Thoracic aorta endothelial cell (primary cell): ENCODE measurements at places on chromosomes 7 and 10. TPM values are rescaled to one million over a fixed set of nuclear protein-coding genes. Genes with fewer than 3 reads are reported as not detected.

The KLLN gene
- total RNA-seq = 0.40 and 0.65 TPM in 2 replicates

The CALHM1 gene
- not detected in 2 replicates for total RNA-seq

The TRIM50 gene
- not detected in 2 replicates for total RNA-seq

The ZNF722 gene
- total RNA-seq = not detected in 2 replicates

The ZNF438 gene
- 15.8 and 23.8 TPM in 2 replicates for total RNA-seq

The AGR3 gene
- total RNA-seq = not detected in 2 replicates

The SEMA3A gene
- total RNA-seq = 0.29 and 0.66 TPM in 2 replicates

The ITGB1 gene
- total RNA-seq = 1,415 and 2,158 TPM in 2 replicates

The PON3 gene
- total RNA-seq = 0.93 and 1.9 TPM in 2 replicates

The SORCS1 gene
- total RNA-seq = not detected in 2 replicates

The KCNMA1 gene
- 1.1 and 1.5 TPM in 2 replicates for total RNA-seq

The SLC26A3 gene
- not detected in 2 replicates for total RNA-seq

The NXPH1 gene
- not detected in 2 replicates for total RNA-seq

The CYP26A1 gene
- total RNA-seq = 0.40 and 0.72 TPM in 2 replicates

The FOXP2 gene
- 0.40 TPM in 1 of 2 replicates, not detected in the other for total RNA-seq

The FZD8 gene
- 15.3 and 22.5 TPM in 2 replicates for total RNA-seq

The SNCG gene
- 21.4 and 36.2 TPM in 2 replicates for total RNA-seq

The TEX47 gene
- total RNA-seq = not detected in 2 replicates

The GHRHR gene
- 0.14 TPM in 1 of 2 replicates, not detected in the other for total RNA-seq

The WDFY4 gene
- total RNA-seq = 4.9 and 5.5 TPM in 2 replicates

The AS3MT gene
- 1.1 and 1.8 TPM in 2 replicates for total RNA-seq

The GNG11 gene
- 123 and 273 TPM in 2 replicates for total RNA-seq

The ABCA13 gene
- under 0.01 and 0.07 TPM in 2 replicates for total RNA-seq

The UTF1 gene
- not detected in 2 replicates for total RNA-seq

The FRMPD2 gene
- total RNA-seq = 0.07 TPM in 1 of 2 replicates, not detected in the other

The PRKCQ gene
- 0.53 and 0.72 TPM in 2 replicates for total RNA-seq

The TRIL gene
- under 0.01 and 0.40 TPM in 2 replicates for total RNA-seq

The H2BK1 gene
- total RNA-seq = not detected in 2 replicates

The LRRD1 gene
- 0.07 and 0.13 TPM in 2 replicates for total RNA-seq

The MYO1G gene
- 0.07 and 0.27 TPM in 2 replicates for total RNA-seq

The MMP21 gene
- 0.13 TPM in 1 of 2 replicates, not detected in the other for total RNA-seq

The TBXAS1 gene
- 12.0 and 15.6 TPM in 2 replicates for total RNA-seq

The CUZD1 gene
- 2.1 TPM in 2 replicates for total RNA-seq

The INHBA gene
- 3.3 and 19.5 TPM in 2 replicates for total RNA-seq

The DGKI gene
- 0.29 and 0.53 TPM in 2 replicates for total RNA-seq

The NUTM2B gene
- total RNA-seq = 0.22 and 0.27 TPM in 2 replicates

The TMEM72 gene
- not detected in 2 replicates for total RNA-seq

The CACNB2 gene
- total RNA-seq = 0.07 TPM in 1 of 2 replicates, not detected in the other

The GNAT3 gene
- not detected in 2 replicates for total RNA-seq

The GRIFIN gene
- total RNA-seq = not detected in 2 replicates

The IDI2 gene
- total RNA-seq = not detected in 2 replicates

The INA gene
- total RNA-seq = 0.29 and 0.66 TPM in 2 replicates

The EFCAB10 gene
- total RNA-seq = not detected in 2 replicates

The SYT15B gene
- total RNA-seq = under 0.01 TPM in 2 replicates

The MALRD1 gene
- total RNA-seq = not detected in 2 replicates

The IKZF1 gene
- total RNA-seq = not detected in 2 replicates

The PNLIPRP1 gene
- total RNA-seq = not detected in 2 replicates

The CCL24 gene
- total RNA-seq = 0.53 TPM in 1 of 2 replicates, not detected in the other

The MACROH2A2 gene
- total RNA-seq = 0.14 and 0.66 TPM in 2 replicates

The CFAP46 gene
- 1.7 and 2.4 TPM in 2 replicates for total RNA-seq

The TWIST1 gene
- 2.0 TPM in 1 of 2 replicates, not detected in the other for total RNA-seq

The FAM25A gene
- total RNA-seq = not detected in 2 replicates

The RNLS gene
- 3.2 and 5.7 TPM in 2 replicates for total RNA-seq

The SUV39H2 gene
- 36.7 and 40.5 TPM in 2 replicates for total RNA-seq

The EMX2 gene
- 0.07 TPM in 1 of 2 replicates, not detected in the other for total RNA-seq

The MSMB gene
- total RNA-seq = not detected in 2 replicates

The AOAH gene
- total RNA-seq = not detected in 2 replicates

The TMEM236 gene
- 0.14 and 0.66 TPM in 2 replicates for total RNA-seq
